Hematopoietic multipotent progenitor cell treated with erythropoietin and hydrocortisone succinate and interleukin-3 and kit ligand, for 8 days (in vitro differentiated cells): ENCODE measurements at places on chromosomes 2 and 18.

GRCh38 chr2:171553858-171554257, 31.6 kb downstream of the CYBRD1 start:
- DNase-seq = no peak

DNA sequence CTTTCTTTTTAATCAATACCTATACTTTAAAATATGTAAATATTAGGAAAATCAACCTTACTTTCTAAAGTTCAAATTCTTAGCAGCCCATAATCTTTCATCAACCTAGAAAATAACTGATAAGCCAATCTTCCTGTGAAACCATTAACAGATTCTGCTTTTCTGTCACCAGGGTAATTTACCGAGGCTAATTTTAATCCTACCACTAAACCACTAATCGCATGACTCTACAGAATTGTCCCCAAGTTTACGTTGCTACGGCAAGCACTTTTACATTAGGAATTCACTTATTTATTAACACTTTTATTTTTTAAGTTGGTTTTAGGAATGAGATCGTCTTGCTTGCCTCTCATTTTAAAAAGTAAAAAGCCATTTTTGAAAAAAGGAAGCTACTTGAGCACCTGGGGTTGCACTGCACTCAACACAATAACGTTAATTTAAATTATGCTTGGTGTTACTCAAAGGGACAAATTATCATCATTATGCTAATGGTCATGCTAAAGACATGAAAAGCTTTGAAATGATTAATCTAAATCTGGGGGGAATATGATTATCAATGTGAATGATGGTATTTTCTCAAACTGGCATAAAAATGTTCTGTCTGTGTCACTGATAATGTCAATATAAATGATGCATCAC, 10.2 kb downstream of the ZNF516 start:
- no peak for DNase-seq

DNA sequence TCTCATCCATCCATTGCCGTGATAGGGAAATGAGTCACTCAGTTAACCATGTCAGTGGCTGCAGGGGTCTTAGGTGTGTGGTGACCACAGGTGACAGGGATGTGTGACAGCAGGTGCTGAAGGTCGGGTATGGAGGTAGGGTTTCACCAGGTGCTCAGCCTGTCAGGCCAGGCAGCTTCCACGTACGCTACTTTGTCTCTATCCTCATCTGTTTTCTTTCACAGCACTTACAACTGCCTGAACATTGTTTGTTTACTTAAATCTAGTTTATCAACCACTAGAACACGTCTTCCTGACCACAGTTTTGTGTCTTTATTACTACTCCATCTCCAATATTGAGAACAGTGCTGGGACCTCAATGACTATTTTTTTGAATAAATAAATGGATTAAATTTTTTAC, 11.4 kb upstream of the UXS1 start:
- DNase-seq = no peak

DNA sequence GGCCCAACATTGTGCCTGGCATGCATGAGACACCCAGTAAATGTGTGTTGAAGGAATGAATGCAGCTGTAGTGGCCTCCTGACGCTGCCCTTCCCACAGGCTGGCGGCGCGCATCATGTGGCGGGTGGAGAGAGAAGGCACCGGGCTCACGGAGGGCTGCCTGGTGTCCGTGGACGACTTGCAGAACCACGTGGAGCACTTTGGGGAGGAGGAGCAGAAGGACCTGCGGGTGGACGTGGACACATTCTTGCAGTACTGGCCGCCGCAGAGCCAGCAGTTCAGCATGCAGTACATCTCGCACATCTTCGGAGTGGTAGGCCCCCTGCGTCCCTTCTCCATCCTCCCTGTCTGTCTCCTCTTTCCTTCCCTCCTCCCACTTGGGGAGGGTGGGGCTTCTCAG, 20.1 kb downstream of the SMYD1 start:
- no peak for DNase-seq

DNA sequence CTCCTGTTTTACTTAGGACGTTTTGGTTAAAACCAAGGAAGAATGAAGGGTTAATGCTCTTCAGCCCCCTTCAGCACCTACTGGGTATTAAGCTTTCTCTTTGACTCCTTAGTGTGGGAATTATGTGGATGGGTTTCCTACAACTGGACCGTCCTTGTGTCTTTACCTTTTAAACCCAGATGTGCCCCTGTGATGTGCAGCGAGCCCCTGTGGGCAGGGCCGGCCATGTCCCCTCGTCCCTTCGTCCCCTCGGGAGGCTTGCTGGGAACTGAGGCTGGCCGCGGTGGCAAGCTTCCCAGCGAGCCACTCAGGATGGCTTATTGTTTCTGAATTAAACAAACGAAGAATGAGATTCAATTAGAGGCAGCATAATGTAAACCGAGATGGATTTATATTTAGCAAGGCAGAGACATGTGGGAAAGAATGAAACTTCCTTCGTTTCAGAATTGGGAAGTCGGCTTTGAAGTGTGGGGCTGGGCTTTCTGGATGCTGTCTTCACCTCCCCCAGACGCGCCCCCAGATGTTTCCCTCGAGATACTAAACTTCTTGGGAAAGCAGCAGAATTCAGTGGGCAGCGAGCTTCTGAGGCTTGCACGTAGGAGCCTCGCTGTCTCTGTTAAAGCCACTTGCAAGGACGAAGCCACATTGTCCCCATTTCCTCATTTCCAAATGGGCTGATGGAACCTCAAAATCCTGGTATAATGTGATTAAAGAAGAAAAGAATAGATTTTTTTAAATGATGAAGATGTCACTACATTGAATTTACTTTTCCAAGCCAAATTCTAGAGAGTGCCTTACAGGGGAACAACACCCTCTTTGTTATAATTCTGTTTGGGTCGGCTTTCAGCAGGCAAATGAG, 146.0 kb downstream of the VAPA start:
- DNase-seq = no peak

DNA sequence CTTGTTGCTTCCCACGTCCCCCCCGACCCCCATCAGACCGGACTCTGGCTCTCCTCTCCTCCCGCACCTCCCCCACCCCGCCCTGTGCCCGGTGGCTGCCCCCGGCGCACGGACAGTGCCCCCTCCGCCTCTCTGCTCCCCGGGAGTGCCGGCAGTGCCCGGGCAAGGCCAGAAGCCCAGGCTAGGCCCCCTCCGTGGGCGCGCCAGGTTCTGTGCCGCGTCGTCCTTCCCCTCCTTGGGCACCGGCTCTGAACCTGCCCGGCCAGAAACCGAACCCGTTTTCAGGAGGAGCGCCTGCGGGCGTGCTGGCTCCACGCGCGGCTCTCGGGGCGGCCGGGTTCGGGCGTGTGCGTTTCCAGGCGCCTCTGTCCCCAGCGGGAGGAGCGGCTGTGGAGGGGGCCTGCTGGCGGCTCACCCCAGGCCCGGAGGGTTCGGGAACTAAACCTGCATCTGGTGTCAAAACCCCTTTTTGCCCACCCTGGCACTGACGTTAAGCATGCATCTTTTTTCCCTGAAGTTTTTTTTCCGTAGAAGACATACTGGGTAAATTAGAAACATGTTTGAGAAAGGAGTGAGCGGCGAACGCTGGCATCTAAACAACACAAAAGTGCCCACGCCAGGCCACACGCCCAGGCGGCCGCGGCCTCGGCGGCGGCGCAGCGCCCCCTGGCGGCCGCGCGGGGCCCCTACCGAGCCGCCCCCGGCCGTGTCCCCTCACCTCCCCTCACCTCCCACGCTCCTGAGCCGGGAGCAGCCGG, 123.9 kb upstream of the SLC1A4 start:
- peak; percentile 61 for DNase-seq

DNA sequence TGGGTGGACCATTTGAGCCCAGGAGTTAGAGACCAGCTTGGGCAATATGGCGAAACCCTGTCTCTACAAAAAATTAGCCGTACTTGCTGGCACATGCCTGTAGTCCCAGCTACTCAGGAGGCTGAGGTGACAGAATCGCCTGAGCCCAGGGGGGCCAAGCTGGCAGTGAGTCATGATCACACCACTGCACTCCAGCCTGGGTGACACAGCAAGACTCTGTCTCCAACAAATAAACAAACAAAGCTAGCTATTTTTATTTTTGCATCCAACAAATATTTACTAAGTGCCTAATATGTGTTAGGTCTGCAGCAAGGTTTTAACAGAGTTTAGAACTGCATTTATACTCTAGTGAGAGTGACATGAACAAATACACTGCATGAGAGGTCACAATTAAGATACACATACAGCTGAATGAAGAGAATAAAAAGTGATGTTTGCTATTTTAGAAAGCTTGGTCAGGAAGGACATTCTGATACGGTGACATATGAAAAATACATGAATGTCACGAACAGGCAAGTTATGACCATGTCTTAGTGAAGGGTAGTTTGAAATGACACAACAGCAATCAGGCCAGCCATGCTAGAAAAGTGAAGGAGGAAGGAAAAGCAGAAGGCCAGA, 83.2 kb upstream of the FRZB start:
- DNase-seq = no peak

- no peak for DNase-seq
Measured at GRCh38 chr2:207868855-207869596, 99.3 kb upstream of the FZD5 start.

DNA sequence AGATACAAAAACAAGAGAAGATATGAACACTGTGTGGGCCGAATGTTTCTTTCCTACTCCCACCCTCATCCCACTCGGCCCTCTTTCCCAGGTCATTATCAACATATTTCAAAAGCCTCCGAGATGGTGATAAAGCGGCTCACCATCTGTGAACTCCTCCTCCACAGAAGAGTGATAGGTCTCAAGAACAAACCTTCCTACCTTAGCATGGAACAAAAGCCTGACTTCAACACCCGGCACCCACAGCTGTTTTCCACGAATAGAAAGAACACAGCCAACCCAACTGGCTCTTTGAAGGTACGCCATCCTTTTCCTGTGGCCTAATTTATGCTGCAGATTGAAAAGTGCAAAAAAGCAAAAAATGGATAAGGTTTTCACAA, 28.8 kb downstream of the BCL2 start:
- DNase-seq = no peak

GRCh38 chr2:230176996-230177395, 42.8 kb downstream of the SP110 start:
- DNase-seq = no peak

DNA sequence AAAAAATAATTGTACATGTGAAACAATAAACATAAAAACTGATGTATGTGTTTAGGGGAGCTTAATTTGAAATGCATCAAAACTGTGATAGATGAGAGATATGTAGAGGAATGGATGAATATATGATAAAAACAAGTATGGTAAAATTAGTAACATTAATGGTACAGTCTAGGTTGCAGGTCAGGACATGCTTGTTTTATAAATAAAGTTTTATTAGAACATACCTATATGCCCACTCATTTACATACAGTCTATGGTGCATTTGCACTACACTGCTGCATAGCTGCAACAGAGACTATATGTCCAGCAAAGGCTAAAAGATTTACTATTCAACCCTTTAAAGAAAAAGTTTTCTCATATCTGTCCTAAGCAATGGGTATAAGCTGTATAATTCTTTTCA, 236.6 kb upstream of the CCDC68 start:
- no peak for DNase-seq

DNA sequence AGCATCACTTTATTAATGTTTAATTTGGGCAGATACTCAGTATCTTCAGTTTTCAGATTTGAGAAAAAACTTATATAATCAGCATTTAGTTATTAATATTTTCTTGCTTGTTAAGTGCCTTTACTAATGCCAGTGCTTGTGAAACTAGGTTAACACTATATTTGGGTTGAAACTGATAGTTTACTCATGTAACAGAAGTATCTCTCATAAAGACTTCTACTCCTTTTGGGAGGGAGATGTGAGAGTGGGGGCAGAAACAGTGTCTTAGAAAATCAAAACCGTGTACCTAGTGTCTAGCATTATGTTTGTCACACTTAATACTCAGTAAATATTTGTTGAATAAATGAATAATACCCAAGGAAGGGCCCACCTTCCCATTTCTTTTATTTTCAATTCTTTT, 129.5 kb downstream of the MSTN start:
- no peak for DNase-seq

- DNase-seq = no peak
Measured at GRCh38 chr2:69624131-69624530, 19.4 kb downstream of the AAK1 start.

DNA sequence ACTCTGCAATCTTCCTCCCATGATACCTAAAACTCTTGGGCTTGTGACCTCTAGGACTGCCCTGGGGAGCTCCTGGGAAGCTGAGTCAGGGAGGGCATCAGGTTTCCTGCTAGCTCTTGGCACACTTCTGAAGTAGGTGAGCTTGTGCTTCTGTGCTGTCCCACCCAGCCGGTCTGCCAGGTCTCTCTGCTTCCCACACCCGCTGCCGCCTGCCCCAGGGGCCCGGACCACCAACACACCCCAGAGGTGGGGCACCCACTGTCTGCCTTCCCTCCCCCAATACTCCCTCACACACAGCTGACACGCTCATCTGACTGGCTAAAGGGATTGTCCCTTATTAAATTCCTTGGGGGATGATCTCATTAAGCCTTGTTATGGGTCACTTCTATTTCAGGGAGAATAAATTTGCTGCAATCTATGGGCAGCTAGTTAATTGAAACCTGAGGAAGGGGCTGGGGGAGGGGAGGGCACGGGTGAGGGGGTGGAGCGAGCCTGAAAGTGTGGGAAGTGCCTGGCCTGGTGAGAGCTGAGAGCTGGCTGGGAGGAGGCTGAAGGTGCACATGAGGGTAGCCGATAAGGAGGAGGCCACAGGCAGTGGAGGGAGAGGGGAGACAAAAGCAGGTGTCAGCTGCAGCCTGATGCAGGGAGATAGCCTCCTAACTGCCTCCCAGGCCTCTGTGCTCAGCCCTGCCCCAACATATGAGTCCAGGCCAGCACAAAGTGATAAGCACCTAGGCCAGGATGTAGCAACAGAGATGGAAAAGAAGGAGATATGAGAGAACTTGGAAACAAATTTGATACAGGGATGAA, 48.8 kb downstream of the HAUS1 start:
- DNase-seq = peak; percentile 99

- DNase-seq = no peak
Measured at GRCh38 chr18:12883372-12883683, 709 bp downstream of the PTPN2 start.

DNA sequence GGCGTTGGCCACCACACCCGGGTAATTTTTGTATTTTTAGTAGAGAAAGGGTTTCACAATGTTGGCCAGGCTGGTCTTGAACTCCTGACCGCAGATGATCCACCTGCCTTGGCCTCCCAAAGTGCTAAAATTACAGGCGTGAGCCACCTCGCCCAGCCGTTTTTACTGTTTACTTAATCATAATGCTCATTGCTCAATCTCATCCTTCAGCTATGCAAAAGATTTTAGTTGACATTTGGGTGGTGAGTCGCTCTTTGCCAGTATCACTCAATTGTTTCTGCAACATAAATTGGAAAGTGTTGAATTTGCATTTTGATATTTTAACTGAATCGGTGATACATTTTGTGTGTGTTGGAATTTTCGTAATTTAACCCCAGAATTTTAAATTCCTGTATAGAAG, 7.8 kb upstream of the ZNF532 start:
- DNase-seq = no peak

GRCh38 chr2:96233880-96234316, 25.3 kb upstream of the STARD7 start:
- DNase-seq = no peak

GRCh38 chr18:11237066-11237465, 87.7 kb upstream of the PIEZO2 start:
- no peak for DNase-seq

- no peak for DNase-seq
Measured at GRCh38 chr2:164770421-164770916, 71.2 kb downstream of the COBLL1 start.

GRCh38 chr2:50949450-50950193, 82.3 kb downstream of the NRXN1 start:
- DNase-seq = no peak

- no peak for DNase-seq
Measured at GRCh38 chr18:51340332-51340731, 142.9 kb upstream of the MEX3C start.

GRCh38 chr2:130954873-130955272, 118.2 kb downstream of the ARHGEF4 start:
- DNase-seq = no peak

- DNase-seq = no peak
Measured at GRCh38 chr18:52979892-52980291, 639.9 kb downstream of the DCC start.
